ENCODE measurements at places on chromosomes 16 and 17.
A peak's percentile ranks its signal among the peaks of the same experiment; 100 is the strongest.

- no peak for DNase-seq
Measured at GRCh38 chr17:13374203-13375143, 227.3 kb downstream of the HS3ST3A1 start.

DNA sequence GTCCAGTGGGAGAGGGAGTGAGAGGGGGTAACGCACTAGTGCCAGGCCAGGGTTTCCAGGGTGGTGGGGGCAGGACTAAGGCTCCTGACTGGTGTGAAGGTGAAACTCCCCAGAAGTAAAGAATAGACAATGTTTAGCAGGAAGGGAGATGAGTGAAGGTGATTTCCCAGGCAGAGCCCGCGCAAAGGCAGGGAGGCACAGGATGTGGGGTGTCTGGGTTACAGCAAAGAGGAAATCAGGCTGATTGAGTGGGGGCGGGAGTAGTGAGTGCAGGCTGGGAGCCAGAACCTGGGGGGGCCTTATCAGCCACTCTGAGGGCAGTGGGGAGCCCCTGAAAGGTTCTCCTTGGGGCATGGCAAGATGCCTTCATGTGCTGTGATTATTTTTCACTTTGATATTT, 167.5 kb downstream of the UTP18 start:
- peak; percentile 13 for DNase-seq

DNA sequence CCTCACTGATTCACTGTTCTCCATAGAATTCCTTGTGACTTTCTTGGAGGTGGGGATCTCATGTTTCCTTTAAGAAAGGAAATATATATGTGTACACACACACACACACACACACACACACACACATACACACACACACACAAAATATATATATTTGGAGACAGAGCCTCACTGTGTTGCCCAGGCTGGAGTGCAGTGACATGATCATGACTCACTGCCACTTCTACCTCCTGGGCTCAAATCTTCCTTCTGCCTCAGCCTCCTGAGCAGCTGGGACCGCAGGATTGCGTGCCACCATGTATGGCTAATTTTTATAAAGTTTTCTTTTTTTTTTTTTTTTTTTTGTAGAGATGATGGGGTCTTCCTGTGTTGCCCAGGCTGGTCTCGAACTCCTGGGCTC, 45.9 kb downstream of the CDH13 start:
- DNase-seq: no peak

DNA sequence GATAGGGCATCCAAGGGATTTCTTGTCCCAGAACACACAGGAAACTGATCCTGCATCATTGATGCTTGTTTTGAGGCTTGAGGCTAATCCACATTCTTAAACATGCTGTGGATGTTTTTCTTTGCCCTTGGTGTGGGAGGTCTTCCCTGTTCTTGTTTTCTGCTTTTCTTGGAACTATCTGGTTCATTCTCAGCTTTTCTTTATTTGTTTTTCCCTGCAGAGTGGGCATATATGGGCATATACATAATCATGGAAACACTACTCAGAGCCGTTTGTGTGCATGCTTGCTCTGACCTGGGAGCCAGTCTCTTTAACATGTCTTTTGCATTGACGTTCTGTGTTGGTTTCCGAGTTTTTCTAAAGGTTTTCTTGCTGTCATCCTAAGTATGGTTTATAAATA, 300.0 kb downstream of the SNX29 start:
- DNase-seq: no peak

GRCh38 chr16:78703936-78704335, 604.5 kb downstream of the WWOX start:
- no peak for DNase-seq

DNA sequence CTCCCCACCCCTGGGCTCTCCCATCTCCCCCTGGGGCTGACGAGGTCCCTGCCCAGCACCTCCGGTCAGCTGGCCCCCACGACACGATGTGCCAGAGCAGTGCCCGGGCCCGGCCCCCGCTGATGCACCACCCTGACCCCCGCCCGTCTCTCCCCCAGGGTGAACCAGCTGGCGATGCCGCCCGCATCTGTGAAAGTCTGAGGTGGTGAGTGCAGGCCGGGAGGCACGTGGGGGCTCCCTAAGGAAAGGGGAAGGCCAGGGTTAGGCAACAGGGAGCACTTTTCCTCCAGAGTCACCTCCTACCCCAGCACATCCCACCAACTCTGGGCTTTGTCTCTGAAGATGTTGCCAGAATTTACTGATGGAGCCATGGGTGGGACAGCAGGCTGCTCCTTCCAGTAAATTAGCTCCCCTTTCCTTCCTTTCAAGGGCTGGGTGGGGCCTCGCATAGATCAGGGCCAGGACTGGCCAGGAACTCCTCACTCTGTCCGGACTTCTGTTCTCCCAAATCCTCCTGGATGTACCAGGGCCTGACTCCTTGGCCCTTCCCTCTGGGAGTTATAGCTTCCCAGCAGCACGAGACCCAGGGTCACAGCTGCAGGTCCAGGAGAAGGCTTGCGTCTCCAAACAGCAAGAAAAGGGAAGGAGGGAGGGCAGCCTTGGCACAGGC, 18.3 kb downstream of the MYBBP1A start:
- DNase-seq: no peak

Measured in GM12892 (cell line).